ENCODE measurements at places on chromosomes 7 and 10.

DNA sequence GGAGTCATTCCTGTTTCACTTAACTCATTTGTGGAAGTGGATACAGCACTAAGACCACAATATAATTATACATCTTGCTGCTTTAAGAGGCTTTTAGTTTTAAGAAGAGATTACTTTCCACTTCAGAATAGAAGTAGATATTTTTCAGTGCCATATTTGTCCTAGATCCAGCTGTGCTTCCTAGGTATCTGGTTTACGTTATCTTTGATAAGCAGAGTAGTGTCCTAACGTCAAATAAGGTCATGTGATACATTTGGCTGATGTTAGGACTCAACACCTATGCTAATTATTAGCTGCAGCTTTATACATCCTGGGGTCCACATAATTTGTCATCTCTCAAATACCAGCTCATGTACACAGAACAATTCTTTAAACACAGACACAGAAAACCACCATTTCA is 196.2 kb upstream of the SMIM30 start:
- DNase-seq = no peak

DNA sequence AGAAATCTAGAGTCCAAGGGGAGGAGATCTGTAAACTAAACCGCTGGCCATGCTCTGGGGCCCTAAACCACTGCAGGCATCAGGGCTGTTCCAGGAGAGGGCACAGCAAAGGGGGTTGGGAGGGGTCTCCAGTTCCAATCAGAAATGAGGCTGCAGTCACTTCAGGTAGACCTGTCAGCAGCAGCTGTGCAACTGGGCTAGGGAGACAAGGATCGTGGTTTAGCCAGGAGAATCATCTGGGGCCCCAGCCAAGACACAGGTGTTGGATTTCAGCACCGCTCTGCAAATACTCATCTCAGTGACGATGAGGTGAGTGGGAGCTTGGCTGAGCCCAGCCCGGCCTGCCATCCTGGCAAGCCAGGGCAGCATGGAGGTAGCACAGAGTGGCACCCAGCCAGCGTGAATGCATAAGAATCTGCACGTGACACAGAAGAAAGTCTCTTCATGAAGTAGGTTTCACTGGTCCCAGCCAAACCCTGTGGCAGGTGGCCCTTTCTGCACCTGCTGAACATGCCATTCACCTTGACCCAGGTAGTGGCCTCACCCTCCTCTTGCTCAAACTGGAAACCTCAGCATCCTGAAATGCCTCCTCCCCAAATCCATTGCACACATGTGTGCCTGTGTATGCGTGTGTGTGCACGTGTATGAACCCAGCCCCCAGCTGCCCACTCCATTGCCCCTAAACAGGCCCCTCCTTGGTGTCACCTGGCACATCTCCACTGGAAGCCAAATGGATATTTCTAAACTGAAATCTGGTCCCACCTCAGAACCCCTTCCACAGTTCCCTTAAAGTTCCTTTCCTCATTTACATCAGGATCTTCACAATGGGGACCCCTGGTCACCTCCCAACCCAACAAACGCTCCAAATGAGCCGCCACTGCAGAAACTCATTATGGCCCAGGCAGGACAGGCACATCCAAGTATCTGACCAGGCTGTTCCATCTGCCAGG is 9.6 kb downstream of the GPRIN2 start:
- DNase-seq = no peak

DNA sequence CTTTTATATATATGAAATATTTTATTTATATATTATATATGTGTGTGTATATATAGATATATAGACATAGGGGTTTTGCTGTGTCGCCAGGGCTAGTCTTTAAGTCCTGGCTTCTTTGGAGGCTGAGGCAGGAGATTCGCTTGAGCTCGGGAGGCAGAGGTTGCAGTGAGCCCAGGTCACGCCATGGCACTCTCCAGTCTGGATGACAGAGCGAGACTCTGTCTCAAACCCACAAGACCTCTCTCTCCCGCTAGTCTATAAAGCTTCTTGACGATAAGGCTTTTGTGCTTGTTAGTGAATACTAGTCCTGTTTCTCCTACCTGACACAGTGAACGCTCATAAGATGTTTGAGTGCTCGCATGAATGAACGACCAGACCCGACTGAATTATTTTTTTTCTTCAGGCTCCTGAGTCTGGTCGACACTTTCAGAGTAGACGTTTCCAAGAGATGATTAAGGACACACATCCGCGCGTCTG is 577 bp upstream of the DDX21 start:
- no peak for DNase-seq

GRCh38 chr10:78438907-78439809 is 405.5 kb downstream of the RPS24 start:
- DNase-seq = no peak

DNA sequence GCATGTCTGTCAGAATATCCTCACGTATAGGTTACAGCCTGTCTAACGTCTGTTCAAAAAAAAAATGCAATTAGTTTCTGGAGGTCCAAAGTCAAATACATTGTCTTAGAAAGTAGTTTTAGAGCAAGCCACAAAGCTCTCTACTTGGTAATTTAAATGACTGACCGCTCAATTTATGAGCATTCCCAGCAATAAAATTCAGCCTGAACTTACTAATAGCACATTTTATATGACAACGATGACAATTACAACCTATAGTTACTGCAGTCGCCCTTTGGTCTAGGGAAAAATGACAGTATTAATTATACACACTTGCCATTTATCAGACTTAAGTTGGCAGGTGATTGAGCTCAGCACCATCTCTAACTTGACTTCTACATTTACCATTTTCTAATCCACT is 425.8 kb upstream of the STEAP1 start:
- DNase-seq = no peak

- DNase-seq = no peak
Measured at GRCh38 chr7:124062171-124062570, 29.3 kb upstream of the TMEM229A start.

GRCh38 chr10:64033711-64034110 is 512.5 kb downstream of the REEP3 start:
- no peak for DNase-seq

DNA sequence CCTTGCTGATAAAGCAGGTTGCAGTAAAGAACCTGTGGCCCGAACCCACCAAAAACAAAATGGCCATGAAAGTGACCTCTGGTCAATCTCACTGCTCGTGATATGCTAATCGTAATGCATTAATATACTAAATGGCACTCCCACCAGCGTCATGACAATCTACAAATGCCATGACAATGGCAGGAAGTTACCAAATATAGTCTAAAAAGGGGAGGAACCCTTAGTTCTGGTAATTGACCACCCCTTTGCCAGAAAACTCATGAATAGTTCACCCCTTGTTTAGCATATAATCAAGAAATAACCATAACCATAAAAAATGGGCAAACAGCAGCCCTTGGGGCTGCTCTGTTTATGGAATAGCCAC is 1139.4 kb upstream of the LRRN3 start:
- no peak for DNase-seq

DNA sequence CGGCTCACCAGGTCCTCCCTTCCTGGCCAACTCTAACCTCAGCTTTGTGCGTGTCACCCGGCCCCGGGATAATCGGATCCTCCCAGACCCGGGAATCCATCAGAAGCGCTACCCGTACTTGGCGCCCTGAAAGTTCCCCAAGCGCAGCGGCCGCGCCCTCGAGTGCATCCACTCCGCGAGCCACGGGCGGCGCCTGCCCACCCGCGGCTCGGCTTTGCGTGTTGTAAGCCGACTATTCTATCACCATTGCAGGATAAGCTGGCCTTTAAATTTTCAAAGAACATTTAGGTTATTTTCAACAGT is 35.7 kb upstream of the EBLN1 start:
- DNase-seq = no peak

GRCh38 chr7:6232534-6232933 is 39.9 kb downstream of the CYTH3 start:
- no peak for DNase-seq

DNA sequence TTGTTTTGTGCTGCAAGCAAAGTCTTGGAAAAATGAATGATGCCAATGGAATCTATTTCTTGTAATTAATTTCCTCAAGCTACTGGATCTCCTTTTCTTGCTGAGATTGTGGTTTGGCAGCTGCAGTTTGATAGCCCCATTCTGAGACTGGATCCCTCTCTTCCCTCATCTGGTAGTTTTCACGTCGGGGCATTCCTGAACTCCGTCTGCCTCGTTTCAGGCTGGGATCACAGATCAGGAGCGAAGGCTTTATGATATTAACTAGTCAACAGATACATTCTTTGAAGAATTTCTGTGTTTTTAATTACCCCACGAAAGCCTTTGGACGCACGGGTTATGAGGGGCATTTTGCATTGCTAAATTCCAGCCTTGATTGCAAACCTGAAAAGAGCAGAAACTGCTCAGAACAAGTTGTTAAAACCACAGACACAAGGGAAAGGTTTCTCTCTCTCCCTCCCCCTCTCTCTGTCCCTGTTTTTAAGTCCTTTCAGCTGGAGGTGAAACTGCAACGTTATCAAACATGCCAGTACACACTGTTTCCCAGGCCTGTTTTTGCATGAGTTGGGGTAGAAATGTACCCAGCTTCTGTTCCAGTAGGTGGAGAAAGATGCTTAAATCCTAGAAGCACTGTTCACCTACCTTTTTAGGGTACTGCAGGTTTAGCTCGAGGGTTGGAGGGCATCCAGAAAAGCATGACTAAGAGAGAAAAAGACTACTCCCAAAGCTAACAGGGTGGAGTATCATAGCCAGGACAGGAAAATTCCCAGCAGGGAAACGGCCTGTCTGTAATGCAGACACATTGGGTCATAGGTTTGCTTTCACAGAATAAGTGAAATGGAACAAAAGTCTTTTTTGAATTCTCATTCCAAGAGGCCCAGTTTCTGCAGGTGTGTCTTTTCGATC is 124.3 kb downstream of the CUX1 start:
- no peak for DNase-seq

DNA sequence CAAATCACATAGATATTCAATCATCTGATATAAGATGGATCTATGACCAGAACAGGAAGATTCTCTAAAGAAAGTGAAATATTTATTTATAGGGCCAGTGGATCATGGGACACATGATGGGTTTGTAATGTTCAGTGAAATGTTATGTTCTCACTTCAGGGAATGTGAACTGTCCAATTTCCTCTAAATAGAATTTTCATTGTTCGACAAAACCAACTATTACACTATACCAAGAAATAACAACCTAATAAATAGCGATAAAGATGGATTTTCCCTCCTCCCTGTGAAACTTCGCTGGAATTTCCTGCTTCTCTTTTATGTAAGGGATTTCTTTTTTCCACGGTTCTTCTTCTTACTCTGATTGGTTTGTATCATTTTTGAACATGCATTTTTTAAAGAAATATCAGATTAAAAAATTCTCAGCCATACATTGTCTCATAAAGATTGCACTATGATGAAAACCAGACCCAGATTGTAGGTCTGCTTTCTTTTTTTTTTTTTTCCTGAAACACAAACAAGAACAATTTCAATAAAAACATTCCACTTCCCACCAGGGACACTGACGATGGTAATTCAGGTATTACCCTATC is 139.8 kb upstream of the ZEB1 start:
- no peak for DNase-seq

GRCh38 chr10:70125918-70126552 is 6.6 kb downstream of the AIFM2 start:
- no peak for DNase-seq

GRCh38 chr10:52068485-52068884 is 245.6 kb upstream of the DKK1 start:
- no peak for DNase-seq

GRCh38 chr7:44608916-44609648 is 2.7 kb downstream of the OGDH start:
- DNase-seq = no peak

DNA sequence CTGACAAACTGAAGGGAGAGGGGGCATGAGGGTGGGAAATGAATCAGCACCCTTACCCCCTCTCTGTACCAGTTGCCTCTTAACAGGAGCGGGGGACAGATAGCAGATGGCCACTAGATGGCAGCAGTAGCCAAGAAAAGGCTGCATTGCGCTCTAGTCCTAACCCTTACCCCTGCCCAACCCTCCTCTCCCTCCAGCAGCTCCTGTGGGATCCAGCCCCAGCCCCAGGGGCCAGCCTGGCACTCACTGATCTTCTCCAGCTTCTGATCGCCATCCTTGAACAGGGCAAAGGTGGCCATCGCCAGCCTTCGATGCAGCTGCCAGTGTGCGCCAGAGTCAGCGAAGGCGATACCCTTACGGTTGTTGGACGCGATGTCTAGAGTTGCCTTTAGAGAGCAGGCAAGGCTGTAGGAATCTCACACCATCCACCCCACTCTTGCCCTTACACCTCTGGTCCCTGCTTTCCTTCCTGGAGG is 2.2 kb downstream of the CYP17A1 start:
- DNase-seq = no peak

DNA sequence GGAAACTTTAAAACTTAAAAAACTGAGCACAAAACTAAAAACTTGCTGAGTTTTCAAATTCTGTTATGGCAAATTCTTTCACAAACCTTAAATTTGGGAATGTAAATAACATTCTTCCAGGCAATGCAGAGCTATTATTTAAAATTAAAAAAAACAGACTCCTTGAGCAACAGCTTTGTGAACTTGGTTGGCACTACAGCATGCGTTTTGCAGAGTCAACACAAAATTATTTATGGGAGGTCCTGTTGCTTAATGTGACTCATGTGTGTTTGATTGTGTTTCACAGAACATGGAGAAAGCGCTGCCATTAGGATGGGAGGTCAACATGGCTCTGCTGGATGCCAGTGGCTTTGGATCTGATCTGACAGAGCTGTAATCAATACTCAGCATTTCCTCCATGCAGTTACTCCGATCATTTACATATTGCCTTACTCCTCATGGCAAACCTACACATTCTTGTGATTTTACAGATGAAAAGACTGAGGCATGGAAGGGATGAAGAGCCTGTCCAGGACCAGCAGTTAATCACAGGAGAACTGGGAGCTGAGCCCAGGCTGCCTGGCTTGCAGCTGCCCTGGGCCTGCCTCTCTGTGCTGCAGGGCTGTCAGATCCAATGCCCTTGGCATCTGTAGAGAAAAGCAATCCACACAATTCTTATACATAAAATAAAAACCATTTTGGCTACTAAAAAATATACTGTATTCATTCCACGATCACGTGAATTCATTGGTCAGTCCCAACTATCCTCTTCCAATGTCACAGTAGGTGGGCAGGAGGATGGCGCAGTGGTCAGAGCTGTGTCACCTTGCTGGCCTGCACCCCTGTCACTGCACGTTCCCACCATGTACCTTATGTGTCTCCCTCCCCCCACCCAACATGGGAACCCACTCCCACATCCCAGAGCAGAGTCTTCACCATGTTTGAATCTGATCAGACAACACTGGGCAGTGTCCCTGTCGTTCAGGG is 200.9 kb downstream of the CXCL12 start:
- no peak for DNase-seq

GRCh38 chr7:141754939-141755338 is 9.0 kb upstream of the TAS2R3 start:
- DNase-seq = no peak
